ENCODE measurements at places on chromosomes 5 and 9.
A peak's percentile ranks its signal among the peaks of the same experiment; 100 is the strongest.

- DNase-seq = no peak
These were observed 29.5 kb upstream of the LRRC14B start for GRCh38 chr5:161803-162110.

GRCh38 chr5:169753795-169754194 is 116.7 kb downstream of the DOCK2 start:
- DNase-seq = no peak

DNA sequence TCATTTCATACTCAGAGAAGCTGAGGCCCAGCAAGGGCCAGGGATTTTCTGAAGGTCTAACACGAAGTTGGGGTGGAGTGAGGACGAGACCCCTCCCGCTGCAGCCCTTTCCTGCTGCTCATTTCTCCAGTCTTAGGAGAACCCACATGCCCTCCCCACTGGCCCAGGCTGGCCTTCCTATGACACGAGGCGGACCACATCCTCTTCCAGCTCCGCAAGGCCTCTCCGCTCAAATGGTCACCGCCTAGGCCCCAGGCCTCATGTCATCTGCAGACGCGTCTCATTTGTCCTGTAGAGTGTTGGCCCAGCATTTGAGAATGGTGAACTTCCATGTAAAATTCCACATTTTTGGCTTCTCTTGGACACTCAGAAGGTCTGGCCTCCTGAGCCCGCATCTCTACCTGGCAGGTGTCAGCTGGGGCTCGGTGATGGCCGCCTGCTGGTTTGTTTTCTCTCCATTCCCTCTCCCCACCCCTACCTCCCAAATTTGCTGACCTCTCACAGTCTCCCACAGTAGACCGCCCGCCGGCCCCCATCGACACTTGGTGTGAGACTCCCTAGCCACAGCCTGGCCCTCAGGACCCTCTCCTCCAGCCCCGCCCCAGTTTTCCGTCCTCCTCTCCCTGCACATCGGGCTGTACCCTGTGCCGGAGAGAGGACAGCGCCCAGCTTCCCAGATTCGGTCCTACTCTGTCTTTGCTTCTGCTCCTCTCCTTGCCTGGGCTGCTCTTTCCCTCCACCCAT is 51.7 kb downstream of the ERGIC1 start:
- no peak for DNase-seq

DNA sequence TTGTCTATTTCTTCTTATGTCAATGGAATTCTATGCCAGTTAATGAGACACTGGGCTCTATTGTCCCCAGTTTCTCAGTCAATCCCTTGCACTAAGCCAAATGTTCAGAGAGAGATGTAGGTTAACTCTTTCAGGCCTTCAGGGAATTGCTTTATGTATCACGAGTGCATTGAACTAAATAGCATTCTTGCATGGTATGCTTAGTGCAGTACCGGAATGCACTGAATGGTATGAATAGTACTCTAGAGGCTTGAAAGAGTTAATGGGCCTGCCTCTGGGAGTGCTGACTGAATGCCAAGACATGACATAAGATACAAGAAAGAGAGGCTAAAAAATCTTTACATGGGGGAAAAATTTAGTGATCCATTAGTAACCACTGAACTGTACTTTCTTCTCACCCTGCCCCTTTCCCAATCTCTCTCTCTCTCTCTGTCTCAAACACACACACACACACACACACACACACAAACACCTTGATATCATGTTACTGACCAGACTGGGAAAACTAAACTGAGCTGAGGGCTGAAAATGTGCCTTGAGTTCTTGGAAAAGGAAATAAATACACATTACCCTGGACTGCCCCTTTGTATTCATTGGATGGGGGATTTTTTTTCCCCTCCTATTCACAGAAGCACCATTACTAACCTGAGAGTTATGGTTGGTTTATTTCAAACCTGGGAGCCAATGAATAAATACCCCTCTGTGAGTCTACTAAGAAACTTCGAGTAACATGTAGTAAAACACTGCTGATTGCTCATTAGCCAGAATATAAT is 35.4 kb upstream of the TMC1 start:
- no peak for DNase-seq

- no peak for DNase-seq
These were observed 234.2 kb upstream of the ADAMTS16 start for GRCh38 chr5:4905674-4906520.

DNA sequence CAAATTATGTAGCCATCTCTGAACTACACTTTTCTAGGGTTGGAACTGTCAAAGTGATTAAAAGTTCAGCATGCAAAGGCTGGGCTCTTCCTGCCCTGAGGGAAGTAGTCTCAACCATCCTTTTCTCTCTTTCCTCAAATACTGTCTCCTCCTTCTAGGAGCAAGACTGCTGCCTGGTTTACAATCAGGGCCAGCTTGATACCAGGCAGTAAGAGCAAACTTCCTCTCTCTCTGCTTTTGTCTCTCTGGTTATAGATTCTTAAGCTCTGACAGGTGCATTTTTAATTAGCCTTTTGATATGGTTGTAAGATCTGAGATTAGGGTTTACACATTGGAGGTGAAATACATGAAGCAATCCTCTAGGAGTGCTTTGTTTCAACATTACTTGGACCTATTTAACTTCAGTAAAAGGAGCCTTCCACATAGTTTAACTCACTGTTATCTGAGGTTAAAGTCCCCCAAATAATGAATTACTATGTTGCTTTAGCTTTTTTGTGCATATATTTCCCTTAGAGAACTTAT is 436.1 kb downstream of the SPATA31D1 start:
- DNase-seq = no peak

DNA sequence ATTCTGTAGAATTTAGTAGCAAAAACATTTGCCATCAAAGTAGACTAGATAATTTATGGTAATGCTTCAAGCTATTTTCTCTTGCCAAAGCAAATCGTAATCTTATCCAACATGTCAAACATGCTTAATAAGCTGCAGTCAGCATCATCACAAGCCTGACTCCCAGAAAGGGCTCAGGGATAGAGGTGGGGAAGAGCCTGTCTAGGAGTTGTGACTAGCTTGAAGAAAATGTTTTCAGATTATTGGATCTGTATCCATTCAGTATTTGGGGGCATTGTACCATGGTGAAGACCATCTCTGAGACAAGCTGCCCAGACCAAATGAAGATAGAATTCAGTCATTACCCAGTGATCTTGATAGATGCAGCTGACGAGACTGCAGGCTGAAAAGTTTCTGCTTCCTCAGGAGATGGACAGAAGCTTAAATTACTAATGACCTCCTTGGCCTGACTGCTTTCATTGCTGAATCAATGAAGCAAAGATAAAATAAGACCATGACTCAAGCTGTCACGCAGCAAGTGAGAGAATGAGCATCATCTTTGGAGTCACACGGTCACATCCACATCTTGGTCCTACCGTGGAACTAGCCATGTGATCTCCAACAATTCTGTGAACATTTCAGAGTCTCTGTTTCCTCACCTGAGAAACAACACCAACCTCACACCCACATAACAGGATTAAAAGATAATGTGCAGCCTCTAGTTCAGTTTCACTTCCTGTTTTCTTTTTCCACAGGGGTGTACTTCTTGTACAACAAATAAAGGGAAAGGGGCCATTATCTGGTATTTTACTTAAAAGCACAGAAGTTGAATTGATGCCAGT is 9.4 kb downstream of the ERAP2 start:
- DNase-seq = no peak

- DNase-seq = peak; percentile 86
These were observed 26.9 kb upstream of the EEIG1 start for GRCh38 chr9:128007566-128008138.

GRCh38 chr5:132268769-132269551 is 11.5 kb downstream of the PDLIM4 start:
- no peak for DNase-seq

DNA sequence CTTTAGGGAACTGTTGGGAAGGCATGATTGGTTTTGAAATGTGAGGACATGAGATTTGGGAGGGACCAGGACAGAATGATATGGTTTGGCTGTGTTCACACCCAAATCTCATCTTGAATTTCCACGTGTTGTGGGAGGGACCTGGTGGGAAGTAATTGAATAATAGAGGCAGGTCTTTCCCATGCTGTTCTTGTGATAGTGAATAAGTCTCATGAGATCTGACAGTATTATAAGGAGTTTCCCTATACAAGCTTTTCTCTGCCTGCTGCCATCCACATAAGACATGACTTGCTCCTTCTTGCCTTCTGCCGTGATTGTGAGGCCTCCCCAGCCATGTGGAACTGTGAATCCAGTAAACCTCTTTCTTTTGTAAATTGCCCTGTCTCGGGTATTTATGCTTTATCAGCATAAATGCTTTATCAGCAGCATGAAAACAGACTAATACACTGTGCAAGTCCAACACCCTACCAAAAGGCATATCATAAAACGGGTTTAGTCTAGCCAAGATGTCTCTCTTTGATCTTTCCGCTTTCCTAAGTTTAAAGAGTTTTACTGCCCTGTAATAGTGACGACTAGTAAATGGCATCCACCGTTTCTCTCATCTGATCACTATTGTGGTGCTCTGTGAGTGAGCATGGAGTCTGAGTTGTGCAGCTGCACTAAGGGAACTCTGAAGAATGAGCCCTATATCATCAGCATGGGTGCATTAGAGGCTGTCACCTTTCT is 12.9 kb upstream of the ZNF782 start:
- DNase-seq = no peak

- DNase-seq = no peak
These were observed 949.7 kb upstream of the NUDT12 start for GRCh38 chr5:104512063-104512825.

- DNase-seq = no peak
These were observed 270.4 kb upstream of the TARS1 start for GRCh38 chr5:33170411-33170810.

DNA sequence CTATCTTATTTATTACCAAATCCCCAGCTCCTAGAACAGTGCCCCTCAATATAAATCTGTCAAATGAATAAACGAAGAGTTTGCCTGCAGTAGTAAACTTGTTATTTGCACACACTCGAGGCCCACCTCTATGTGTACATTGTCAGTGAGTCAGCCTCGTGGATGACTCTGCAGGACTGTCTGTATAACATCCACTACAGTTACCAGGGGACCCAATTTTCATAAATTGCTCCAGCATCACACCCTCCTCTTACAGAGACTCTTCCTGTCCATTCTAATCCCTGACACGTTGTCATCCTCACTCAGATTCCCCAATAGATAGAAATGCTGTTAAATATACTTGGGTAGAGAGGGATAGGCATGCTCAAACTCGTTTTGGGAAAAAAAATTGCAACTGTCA is 478.5 kb downstream of the RAB3C start:
- no peak for DNase-seq

DNA sequence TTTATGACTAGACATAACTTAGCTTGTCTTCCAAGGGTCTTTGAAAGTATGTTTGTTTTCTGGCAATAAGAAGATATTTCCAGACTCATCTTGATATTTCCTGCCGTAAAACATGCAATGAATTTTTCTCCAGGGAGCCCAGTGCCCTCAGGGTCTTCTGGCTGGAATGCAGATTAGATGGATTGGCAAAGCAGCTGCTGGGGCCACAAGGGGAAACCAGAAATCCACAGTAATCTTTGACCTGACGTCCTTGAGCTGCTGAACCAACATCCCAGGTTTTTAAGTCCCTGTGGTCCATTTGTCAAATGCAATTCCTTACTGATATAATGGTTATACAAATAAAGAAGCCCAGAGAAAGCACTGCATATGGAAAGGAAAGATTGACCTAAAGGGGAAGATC is 93.0 kb downstream of the THBS4 start:
- DNase-seq = no peak

GRCh38 chr5:172504701-172505402 is 50.5 kb upstream of the SH3PXD2B start:
- DNase-seq = no peak

- DNase-seq = no peak
These were observed 18.8 kb downstream of the FAM163B start for GRCh38 chr9:133590231-133590855.

DNA sequence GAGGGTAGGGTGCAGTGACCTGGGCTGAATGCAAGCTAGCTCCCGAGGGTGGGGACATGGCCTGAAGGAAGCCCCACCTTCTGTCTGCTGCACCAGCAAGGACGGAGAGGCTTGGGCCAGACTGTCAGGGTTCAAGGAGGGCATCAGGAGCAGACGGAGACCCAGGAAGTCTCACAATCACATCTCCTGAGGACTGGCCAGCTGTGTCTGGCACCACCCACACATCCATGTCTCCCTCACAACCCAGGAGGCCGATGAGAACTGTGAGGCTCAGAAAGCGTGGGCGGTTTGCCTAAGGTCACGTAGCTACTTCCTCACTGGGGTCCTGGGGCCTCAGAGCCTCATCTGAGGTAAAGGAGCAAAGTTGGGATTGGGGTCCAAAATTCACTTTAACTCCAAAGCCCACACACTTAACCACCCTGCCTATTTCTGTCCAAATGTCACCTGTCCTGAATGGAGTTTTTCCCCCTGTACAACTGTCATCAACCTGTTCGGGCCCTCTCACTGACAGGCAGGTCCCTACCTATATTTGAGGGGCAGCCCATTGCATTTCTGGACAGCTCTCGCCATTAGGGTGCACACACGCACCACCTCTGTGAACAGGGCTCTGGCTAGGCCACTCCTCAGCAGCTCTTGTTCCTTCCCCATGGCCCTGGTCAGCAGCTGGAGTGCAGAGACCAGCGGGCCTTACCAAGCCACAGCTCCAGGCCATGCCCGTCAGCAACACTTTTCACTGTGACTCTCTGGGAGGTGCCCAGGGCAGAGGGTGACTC is 3.4 kb downstream of the IL13 start:
- no peak for DNase-seq

GRCh38 chr9:113979343-113980127 is 98.6 kb downstream of the AMBP start:
- no peak for DNase-seq

GRCh38 chr5:172837640-172838039 is 3.6 kb downstream of the ERGIC1 start:
- DNase-seq = no peak
